Stimulated activated CD8-positive, alpha-beta memory T cell treated with anti-CD3 and anti-CD28 coated beads, Interleukin-15, amount 100 ng/mL, for 4 hours (primary cell): ENCODE measurements at places on chromosomes 3 and 15.

DNA sequence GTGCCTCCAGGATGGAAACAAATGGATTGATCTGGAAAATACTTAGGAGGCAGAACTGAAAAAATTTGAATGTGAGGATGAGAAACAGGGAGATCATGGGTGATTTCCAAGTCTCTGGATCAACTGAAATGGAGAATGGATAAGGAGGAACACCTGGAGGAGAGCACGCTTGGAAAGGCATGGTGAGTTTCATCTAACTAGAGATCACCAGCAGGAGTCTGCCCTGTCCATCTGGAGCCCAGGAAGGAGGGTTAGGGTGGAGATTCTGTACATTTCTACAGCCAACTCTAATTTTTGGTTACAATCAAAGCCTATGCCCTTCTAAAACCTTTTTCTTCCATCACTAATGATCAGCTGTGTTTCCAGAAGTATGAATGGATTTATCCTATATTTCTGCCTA, 995.9 kb upstream of the CFAP20DC start:
- DNase-seq: no peak

DNA sequence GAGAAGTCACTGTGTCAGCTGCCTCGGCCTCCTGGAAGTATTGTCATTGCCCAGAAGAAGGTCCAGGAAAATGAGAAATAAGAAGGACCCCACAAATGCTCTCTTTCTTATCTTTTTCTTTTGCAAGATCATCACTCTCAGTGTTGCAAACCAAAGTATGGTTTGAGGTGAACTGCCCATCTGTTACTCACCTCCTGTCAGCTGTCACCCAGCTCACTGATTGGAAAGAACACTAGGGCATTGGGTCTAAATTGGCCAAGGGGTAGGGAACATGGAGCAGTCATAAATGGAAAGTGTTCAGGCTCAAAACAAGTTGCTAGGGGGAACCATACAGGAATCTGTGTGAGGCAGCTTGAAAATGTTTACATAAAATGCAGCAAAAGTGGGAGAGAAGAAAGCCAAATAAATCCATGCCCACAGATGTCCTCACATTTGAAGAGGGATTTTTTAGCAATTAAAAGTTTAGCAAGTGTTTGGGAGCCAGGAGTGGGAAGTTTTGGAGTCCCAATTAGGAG, 431.2 kb upstream of the THBS1 start:
- DNase-seq: no peak

GRCh38 chr3:141392416-141392815, 24.1 kb downstream of the ZBTB38 start:
- no peak for DNase-seq

GRCh38 chr15:54289590-54290136, 311.4 kb downstream of the UNC13C start:
- DNase-seq: no peak

DNA sequence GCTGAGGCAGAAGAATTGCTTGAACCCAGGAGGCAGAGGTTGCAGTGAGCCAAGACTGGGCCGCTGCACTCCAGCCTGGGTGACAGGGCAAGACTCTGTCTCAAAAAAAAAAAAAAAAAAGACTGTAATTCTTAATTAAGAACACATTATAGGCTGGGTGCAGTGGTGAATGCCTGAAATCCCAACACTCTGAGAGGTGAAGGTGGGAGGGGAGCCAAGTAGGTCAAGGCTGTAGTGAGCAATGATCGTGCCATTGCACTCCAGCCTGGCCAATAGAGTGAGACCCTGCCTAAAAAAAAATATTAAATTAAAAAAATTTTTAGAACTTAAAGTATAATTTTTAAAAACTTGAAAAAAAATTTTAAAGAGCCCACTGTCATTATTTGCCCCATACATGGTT, 13.4 kb upstream of the ARPIN start:
- DNase-seq: no peak

DNA sequence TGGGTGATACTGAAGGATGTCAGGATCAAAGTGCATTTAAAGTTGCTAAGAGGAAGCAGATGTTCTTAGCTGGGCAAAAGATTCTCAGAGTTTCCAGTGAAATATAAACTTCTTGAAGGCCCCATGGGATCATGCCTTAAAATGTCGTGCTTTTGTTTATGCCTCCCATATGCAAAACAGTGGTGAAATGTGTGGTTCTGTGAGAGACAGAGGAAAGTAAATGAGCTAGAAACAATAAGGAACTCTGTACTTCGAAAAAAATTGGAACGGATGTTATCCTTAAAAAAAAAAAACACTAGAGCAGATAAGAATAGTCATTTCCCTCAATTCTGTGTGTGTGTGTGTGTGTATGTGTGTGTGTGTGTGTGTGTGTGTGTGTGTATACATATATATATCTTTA, 497.0 kb upstream of the TBL1XR1 start:
- DNase-seq: no peak

DNA sequence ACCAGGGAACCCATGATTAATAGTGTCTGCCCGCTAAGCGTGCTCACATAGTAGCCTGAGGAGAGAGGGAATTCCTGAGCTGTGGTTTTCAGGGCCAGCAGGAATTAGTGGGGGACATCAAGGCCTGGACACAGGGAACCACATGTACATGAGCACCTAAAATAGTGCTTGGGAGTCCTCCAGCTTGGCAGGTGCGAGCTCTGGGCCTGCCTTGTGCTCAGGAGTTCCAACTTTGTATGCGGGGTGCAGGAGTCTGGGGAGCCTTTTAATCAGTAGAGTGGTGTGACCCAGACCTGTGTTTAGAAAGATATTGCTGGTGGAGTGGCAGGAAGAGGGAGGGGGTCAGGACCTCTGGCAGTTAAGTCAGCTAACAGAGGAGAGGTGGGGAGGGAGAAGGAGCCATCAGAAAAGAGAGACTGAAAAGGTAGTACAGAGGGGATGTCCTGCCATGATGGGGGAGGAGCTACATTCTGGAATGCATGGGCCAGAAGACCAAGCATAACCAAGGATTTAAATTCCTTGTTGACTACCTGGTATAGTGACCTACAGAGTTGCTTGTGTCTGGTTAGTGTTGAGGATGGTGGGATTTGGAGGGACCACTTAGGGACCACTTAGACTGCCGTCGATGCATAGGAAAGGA, 1.9 kb downstream of the DAG1 start:
- no peak for DNase-seq

DNA sequence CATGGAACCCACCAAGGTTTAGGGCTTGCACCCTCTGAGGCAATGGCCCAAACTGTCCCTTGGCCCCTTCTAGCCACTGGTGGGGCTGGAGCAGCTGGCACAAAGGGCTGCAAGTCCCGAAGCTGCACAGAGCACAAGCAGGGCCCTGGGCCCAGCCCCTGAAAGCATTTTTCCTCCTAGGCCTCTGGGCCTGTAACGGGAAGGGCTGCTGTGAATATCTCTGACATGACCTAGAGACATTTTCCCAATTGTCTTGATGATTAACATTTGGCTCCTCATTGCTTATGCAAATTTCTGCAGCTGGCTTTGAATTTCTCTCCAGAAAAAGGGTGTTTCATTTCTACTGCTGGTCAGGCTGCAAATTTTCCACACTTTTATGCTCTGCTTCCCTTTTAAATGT, 151.5 kb upstream of the CADPS start:
- no peak for DNase-seq
